NCI-H1417 (cell line): ENCODE measurements at places on chromosomes 6 and 20.

GRCh38 chr6:138115201-138115600, 8.0 kb upstream of the PERP start:
- peak; percentile 59 for DNase-seq

GRCh38 chr20:51418137-51418529, 124.4 kb downstream of the NFATC2 start:
- DNase-seq = no peak

DNA sequence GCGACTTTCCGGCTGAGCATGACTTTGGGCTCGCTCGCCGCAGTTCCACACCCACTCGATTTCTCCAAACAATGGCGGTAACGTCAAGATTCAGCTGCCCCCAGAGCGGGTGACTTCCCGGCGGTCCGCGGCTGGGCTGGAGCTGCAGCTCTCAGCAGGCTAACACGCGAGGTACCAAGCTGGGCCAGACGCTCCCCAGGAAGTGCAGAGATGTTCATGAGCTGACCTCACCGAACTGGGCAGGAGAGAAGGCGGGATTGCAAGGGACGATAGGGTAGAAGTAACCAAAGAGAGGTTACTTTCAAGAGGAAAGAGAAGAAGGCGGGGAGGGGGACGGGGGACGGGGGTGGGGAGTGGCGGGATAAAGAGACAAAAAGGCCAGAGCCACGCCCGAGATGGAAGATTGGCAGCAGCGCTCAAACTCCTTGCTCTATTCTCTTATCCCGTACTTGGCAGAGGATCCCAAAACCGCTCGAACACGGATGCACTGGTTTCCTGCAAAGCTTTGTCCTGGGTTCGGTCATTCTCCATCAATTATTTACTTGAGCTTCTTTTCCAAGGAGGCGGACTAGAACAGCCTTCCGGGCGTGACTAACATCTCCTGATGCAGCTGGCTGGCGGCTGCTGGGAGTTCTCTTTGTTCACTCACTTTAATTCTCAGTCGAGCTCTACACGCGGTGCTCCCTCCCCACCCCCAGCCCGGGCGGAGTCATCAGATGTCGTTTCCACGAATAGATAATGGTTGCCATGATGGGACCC, at the start of gene MTCL3:
TSS of gene MTCL3 (minus strand) at position 626 of the 759 bp plus-strand sequence.
- DNase-seq = peak; percentile 94

GRCh38 chr6:44564906-44565524, 177.5 kb downstream of the CDC5L start:
- DNase-seq = no peak

GRCh38 chr6:142947714-142948480, 2.9 kb upstream of the HIVEP2 start:
- no peak for DNase-seq

- no peak for DNase-seq
These were observed 9.5 kb downstream of the FOXC1 start for GRCh38 chr6:1619098-1619672.

- no peak for DNase-seq
These were observed 33.9 kb upstream of the FBXO9 start for GRCh38 chr6:53031281-53031680.

GRCh38 chr20:6892724-6893123, 125.2 kb downstream of the BMP2 start:
- DNase-seq = no peak

GRCh38 chr20:53925651-53926401, 144.6 kb downstream of the BCAS1 start:
- DNase-seq = no peak

DNA sequence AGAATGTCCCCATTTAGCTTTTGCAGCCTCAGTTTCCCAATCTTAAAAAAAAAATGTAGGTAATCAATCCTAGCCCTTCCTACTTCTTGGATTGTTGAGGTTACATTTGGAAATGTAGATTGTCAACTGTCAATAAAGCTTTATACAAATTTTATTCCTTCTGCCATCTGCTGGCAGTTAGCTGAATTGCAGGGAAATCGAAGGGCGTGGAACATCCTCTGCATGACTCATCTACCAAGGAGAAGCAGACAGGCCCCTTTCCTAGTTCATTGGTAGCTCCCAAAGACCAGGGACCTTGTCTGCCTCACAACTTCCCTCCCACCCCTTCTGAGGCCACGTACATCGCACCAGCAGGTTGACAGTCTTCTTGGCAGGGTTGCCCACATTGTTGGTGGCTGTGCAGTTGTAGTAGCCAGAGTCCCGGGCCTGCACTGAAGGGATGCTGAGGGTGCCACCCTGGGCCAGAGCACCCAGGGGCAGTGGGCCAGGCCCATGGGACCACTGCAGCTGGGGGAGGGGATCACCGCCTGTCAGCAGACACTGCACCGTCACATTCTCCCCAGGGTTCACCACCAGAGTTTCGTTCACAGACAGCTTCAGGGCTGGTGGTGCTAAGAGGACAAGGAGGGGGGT, 43.6 kb downstream of the MDGA1 start:
- DNase-seq = peak; percentile 71

DNA sequence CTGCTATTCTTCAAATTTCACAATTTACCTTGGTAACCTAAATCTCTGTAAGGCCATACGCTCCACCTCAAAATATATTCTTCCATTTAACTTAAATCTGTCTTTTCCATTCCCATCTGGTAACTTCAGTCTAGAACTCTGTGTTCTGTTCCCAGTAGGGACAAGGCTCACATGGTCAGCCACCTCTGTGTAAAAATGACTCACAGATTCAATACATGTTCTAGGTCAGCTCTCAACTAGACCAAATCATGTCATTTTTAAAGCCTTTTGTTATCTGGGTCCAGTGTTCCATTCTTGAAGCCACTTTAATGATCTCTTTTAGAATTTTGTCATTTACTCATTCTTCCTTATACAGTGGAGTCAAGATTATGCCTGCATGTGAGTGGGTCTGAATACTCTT, 315.6 kb upstream of the CITED2 start:
- no peak for DNase-seq

- DNase-seq = no peak
These were observed 297.2 kb upstream of the JARID2 start for GRCh38 chr6:14948586-14949245.

DNA sequence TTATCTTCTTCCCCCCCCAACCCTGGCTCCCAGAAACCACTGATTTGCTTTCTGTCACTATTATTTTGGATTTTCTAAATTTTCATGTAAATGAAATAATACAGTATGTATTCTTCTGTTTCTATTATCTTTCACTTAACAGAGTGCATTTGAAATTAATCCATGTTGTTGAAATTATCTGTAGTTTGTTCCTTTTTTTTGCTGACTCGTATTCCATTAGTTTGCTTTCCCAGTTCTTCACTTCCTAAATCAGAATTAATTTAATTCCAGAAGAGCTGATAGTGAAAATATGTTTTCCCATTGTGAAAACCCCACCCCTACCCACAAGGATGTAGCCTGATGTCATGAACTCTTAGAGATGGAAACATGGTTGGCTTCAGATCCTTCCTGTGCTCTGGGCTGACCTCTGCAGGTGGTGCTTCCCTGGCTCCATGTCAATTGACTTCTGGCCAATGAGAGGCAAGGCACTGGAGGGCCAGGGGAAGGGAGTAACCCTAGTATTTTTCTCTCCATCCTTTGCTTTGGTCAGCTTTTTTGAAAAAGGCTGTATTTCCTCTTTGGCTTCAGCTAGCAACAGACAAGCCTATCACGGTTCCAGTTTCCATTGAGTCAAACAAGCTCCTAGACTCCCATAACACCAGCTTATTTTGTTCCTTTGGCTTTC, 244.4 kb upstream of the HSF2 start:
- DNase-seq = no peak
